ENCODE measurements at places on chromosomes 16 and 17. TPM values are rescaled to one million over a fixed set of nuclear protein-coding genes. Genes with fewer than 3 reads are reported as not detected.

Gene BAHCC1
- total RNA-seq: 18.5 TPM

Gene ACSM5
- not detected for total RNA-seq

Gene TGFB1I1
- 124 TPM for total RNA-seq

Gene CETP
- not detected for total RNA-seq

- H3K27ac ChIP-seq: no peak overlapping the region
- no peak for DNase-seq
- H3K4me3 ChIP-seq: no peak overlapping the region
- no peaks in the 10 kb centered on the region for H3K36me3 ChIP-seq
- H3K4me1 ChIP-seq: no peaks in the 10 kb centered on the region
- H3K27me3 ChIP-seq: peaks cover 13% of the 10 kb centered on the region
Measured at GRCh38 chr17:80443498-80443897, 28.5 kb downstream of the ENDOV start.

DNA sequence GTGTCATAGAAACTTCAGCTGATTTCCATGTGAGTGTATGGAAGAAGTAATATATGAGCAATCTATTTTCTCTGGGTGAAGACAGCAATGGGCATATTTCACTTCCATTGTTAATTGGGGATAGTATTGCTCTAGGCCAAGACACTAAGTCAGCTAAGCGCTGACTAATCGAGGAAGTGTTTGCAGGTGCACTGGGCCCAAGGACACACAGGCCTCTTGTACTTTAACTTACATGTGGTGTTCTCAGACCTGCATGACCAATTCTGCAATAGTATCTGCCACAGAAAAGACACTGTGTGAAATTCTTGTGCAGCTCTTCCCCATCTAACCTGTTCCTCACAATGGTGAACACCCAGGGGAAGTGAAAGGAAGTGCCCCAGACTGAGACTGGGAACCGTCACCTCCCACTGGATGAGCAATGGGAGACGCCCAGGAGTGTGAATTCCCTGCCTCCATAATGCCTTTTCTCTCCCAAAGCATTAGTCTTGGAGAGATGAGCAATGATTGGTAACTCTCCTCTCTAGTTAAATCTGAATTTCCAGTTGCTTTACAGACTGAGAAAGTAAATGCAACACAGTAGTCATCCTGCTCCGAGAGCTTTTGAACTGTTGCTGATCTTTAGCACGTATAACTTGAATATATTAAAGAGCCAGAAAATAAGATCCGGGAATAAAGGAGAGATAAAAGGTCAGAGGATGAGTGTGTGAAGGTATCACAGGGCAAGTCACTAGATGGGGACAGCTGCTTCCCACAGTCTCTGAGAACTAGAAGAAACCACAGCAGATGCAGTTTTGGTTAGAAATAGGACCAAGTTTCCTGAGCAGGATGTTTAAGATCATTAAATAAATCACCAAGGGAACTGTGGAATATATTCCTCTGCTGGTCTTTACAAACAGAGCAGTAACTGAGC, 82.6 kb downstream of the CDK5R1 start:
- DNase-seq: no peak
- no peaks in the 10 kb centered on the region for H3K36me3 ChIP-seq
- no peaks in the 10 kb centered on the region for H3K27me3 ChIP-seq
- peaks cover 6% of the 10 kb centered on the region for H3K4me1 ChIP-seq
- no peak overlapping the region for H3K4me3 ChIP-seq
- H3K27ac ChIP-seq: no peak overlapping the region

GRCh38 chr17:62062302-62062701, 2.8 kb downstream of the MED13 start:
- peaks cover 11% of the 10 kb centered on the region for H3K4me1 ChIP-seq
- H3K27ac ChIP-seq: no peak overlapping the region
- H3K36me3 ChIP-seq: peaks cover 8% of the 10 kb centered on the region
- peak; percentile 33 for DNase-seq
- H3K4me3 ChIP-seq: peak overlapping the region; percentile 100
- no peaks in the 10 kb centered on the region for H3K27me3 ChIP-seq

- no peak for DNase-seq
- H3K36me3 ChIP-seq: no peaks in the 10 kb centered on the region
- H3K4me1 ChIP-seq: no peaks in the 10 kb centered on the region
- no peaks in the 10 kb centered on the region for H3K27me3 ChIP-seq
Measured at GRCh38 chr17:69749911-69750310, 325.1 kb upstream of the KCNJ16 start.

DNA sequence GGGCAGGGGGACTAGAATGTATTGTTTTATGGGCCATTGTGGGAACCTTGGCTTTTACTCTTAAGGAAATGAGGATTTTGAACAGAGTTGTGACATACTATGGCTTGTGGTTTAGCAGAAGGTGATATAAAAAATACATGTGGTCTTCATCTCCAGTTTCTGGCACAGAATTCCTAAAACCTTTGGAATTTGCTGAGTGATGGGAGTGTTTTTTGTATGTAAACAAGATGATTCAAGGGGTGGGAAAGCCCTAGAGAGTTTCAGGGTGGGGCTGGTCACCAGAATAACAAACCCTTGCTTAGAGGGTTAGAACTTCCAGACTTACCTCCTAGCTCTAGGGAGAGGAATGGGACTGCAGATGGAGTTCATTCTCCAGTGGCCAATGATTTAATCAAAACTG, 316.1 kb downstream of the PHKB start:
- no peaks in the 10 kb centered on the region for H3K36me3 ChIP-seq
- H3K27ac ChIP-seq: no peak overlapping the region
- H3K4me3 ChIP-seq: no peak overlapping the region
- peaks cover 7% of the 10 kb centered on the region for H3K4me1 ChIP-seq
- peak; percentile 57 for DNase-seq
- H3K27me3 ChIP-seq: peaks cover 2% of the 10 kb centered on the region

DNA sequence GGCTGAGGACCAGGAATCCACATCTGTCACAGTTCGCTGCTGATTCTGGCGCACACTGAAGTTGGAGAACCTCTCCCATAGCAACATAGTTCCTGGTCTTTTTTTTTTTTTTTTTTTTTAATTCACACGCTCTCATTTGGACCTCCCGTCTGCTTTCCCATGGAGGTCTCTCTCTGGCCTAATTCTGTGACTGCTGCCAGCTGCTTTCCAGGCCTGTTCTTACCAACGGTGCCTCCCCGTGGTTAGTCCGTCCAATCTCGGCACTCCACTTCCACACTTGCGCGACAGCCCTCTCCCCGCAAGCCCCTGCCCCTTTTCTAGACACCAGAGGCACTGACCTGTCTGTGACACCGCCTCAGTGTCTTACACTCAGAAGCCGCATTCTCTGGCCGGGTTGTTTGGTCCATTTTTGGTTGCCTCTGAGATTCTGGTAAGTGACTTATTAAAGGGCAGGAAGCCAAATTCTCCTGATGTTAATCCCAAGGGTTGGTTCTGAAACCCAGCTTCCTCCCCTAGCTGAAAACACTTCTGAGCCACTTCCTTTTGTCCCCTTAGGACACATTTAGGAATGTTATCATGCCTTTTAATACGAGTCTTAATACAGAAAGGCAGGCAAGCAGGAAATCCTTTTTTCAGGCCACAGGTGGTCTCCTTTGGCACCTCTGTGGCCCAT, 1.1 kb upstream of the AKTIP start:
- no peaks in the 10 kb centered on the region for H3K27me3 ChIP-seq
- peak overlapping the region; percentile 39 for H3K4me3 ChIP-seq
- no peaks in the 10 kb centered on the region for H3K36me3 ChIP-seq
- DNase-seq: peak; percentile 55

GRCh38 chr16:29806641-29807425, 504 bp downstream of the MAZ start:
- H3K27me3 ChIP-seq: no peaks in the 10 kb centered on the region
- H3K4me3 ChIP-seq: peak overlapping the region; percentile 77
- peaks cover 5% of the 10 kb centered on the region for H3K36me3 ChIP-seq
- peak overlapping the region; percentile 68 for H3K27ac ChIP-seq
- H3K4me1 ChIP-seq: peaks cover 39% of the 10 kb centered on the region

GRCh38 chr16:23355106-23355670, 53.1 kb downstream of the SCNN1B start:
- H3K27ac ChIP-seq: no peak overlapping the region
- no peaks in the 10 kb centered on the region for H3K4me1 ChIP-seq
- no peaks in the 10 kb centered on the region for H3K27me3 ChIP-seq

DNA sequence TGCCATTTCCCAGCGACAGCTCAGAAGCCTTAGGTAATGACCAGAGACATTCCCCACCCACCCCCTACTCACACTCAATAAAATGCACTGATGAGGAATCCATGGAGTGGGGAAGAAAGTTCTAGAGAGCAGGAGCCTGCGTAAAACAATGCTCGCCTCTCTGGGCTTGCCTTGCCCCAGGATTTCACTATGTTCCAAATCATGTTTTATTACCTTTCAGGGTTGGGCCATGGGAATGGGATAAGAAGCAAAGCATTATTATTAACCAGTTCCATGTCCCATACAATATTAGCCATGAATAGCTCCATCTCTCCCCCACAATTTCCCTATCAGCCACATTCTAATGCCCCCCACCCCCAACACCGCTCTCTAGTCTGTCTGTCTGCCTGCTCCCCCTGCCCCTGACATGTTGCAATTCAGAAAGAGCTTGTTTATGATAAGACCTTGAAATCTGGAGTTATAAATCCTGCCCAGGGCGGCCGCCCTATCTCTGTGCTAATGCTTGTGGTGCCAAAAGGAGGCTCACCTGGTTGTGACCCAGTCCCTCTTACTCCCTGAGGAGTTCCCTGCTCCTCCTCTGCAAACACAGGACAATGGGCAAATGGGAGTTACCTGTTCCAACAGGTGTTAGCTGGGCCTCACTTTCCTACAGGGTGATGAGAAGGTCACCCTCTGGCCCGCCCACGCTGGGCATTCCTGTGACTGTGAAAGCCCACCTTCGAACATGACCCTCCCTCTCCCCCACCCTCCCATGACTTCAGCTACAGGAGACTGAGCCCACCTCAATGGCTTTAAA, 28.0 kb upstream of the DDX52 start:
- H3K27ac ChIP-seq: peak overlapping the region; percentile 85
- DNase-seq: no peak
- H3K27me3 ChIP-seq: no peaks in the 10 kb centered on the region
- H3K4me1 ChIP-seq: peaks cover 19% of the 10 kb centered on the region
- no peaks in the 10 kb centered on the region for H3K36me3 ChIP-seq
- H3K4me3 ChIP-seq: no peak overlapping the region

DNA sequence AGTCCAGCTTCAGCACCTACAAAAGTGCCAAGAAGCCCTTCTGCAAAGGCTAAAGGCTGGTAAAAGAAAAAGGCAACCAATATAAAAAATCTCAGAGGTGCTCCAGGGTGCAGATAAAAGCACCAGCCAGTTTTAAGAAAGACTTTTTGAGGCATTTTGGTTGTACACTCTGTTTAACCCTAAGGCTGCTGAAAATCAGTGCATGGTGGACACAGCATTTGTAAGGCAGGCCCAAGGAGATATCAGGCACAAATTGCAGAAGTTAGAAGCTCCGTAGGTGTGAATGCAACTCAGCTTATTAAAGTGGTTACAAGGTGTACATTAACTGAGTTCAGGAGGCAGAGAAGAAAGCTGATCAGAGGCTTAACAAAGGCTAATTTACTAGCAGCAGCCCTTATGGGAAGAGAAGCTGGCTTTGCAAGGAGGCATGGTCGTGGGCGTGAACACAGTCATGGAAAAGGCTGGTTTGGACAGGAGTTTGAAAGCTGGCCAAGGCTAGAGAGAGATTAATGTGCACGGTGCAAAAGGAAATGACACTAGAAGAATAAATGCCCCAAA, 21.1 kb downstream of the ACSM1 start:
- H3K27ac ChIP-seq: no peak overlapping the region
- no peak for DNase-seq
- no peaks in the 10 kb centered on the region for H3K36me3 ChIP-seq
- no peaks in the 10 kb centered on the region for H3K4me1 ChIP-seq

DNA sequence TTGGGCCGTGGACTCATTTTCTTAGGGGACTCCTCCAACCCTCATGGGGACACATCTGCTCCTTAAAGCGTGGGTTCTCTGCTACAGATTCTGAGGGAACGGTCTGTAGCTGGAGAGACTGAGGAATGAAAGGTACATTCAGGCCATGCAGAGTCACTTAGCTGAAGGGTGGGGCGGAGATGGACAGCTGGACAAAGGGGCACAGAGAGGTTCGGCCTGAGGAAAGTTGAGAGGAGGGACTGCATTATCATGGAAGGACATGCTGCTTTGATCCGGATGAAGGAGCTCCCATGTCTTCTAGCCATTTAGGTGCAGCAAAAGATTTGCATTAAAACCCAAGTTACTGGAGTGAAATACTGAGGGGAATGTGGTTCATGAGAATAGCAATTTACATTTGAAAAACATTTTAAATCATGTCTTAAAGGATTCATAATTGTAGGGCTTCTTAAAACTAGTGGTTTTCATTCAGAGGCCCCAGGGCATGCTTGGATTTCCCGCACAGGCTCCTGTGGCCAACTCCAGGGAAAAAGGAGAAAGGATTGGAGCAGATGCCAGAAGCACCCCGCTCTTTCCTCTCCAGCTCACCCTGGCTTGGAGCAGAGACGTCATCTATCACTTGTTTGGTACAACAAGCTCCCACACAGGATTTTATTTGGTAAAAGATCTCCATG, 54.2 kb downstream of the CDRT4 start:
- peaks cover 14% of the 10 kb centered on the region for H3K4me1 ChIP-seq
- no peak for DNase-seq
- H3K27ac ChIP-seq: no peak overlapping the region
- no peak overlapping the region for H3K4me3 ChIP-seq

- no peaks in the 10 kb centered on the region for H3K27me3 ChIP-seq
- no peak overlapping the region for H3K4me3 ChIP-seq
- H3K36me3 ChIP-seq: no peaks in the 10 kb centered on the region
- no peak for DNase-seq
Measured at GRCh38 chr16:921321-921905, 49.4 kb downstream of the LMF1 start.

DNA sequence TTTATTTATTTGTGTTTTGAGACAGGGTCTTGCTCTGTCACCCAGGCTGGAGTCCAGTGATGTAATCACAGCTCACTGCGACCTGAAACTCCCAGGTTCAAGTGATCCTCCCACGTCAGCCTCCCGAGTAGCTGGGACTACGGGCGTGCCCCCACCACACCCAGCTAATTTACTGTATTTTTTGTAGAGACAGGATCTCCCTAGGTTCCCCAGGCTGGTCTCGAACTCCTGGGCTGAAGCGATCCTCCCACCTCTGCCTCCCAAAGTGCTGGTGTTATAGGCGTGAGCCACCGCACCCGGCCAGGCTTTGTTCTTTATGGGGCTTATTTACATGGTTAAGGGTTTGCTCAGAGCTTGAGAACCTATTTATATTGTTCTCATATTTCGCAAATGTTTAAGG, 5.8 kb upstream of the MEIOB start:
- no peak overlapping the region for H3K4me3 ChIP-seq
- H3K27me3 ChIP-seq: peaks cover 29% of the 10 kb centered on the region

Measured in astrocyte (in vitro differentiated cells and primary cell).